Nucleus accumbens (tissue), 56 donors: ENCODE measurements at places on chromosomes 4 and X.

DNA sequence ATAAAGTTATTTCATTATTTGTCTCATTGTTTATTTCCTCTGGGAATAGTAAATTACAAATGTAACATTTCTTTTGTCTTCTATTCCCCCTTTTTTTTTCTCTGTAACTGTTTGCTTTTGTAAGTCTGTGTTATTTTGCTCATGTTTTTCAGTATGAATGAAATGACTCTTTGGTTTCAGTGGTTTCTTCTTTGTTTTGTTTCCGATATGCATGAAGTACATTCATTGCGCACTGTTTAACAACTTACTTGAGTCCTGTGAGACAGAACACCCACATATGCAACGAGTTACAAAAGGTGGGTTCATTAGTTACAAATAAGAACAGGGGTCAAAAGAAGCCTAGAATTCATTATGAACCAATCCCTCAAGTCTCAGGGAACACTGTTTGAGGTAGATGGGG, 175.0 kb upstream of the UGT8 start:
- DNase-seq: no peak

- no peak for DNase-seq
Measured at GRCh38 chrX:21394792-21395191, 20.6 kb downstream of the CNKSR2 start.

DNA sequence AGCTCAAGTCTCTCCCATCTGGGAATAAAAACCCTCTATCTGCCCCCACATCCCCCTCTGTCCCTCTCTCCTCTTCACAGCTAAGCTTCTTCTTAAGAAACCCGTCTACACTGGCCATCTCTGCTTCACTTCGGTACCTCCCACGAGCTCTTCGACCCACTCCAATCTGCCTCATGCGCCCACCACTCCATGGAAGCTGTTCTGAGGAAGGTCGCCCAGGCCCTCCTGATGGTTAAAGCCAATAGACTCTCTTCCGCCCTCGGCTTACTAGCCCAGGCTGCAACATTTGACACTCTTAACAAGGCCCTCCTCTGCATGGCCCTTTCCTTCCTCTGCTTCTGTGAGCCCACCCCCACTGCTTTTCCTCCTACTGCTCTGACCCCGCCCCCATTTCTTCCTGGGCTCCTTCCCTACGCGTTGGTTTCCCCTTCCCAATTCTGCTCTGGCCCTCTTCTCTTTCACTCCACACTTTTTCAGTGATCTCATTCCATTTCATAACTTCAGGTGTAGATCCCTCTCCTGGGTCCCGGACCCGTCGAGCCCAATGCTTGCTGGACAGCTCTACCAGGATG, 11.8 kb downstream of the IQSEC2 start:
- DNase-seq: no peak

GRCh38 chr4:5828005-5828391, 64.9 kb downstream of the CRMP1 start:
- DNase-seq: no peak

DNA sequence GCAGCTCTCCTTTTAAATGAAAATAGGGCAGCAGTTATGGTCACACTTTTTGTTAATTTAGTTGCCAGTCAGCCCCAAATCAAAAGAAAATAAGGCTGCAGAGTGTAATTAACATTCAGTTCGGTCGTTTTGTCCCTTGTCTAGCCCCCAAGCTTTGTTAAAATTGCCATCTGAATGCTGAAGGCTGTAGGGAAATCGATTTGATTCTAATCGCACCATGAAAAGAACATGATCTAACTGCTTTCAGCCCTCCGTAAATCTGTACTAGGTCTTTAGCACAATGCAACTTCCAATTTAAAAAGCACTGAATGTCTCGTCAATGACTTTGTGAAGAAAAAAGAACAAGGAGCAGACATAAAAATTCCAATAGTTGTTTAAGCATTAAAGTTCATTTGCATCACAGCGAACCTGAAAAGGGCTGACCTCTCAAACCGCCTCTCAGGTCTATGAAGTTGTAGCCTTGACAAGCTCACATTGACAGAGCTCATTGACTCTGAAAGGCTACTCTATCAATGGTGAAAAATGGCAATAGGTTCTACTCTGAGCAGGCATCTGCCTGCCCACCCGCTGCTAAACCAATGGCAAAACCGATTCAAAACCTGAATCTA, 48.9 kb downstream of the CHIC2 start:
- DNase-seq: no peak

DNA sequence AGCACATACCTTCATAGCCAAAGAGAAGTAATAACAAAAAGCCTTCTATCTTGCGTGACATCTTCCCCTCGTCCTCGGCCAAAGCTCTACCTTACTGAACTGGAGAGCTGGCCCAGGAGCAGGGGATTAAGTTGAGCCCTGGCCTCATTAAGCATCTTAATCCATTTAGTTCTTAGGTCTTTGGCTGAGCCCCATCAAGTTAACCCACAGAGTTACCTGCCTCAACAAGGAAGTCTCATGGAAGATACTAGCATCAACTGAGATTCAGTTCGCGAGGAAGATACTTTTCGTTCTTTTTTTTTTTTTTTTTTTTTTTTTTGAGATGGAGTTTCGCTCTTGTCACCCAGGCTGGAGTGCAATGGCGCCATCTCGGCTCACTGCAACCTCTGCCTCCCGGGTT, at the start of gene RS1:
Gene RS1 (minus strand): TSS at position 101 of the 400 bp plus-strand sequence. CDS start 40 bp downstream, at position 61.
- no peak for DNase-seq

GRCh38 chrX:20995829-20996228, 378.4 kb upstream of the CNKSR2 start:
- no peak for DNase-seq

GRCh38 chr4:151325111-151325948, at the start of gene SH3D19:
TSS of gene SH3D19 (minus strand) at chr4:151325605. CDS start at chr4:151325352, 253 bp downstream.
- peak; percentile 65 for DNase-seq

DNA sequence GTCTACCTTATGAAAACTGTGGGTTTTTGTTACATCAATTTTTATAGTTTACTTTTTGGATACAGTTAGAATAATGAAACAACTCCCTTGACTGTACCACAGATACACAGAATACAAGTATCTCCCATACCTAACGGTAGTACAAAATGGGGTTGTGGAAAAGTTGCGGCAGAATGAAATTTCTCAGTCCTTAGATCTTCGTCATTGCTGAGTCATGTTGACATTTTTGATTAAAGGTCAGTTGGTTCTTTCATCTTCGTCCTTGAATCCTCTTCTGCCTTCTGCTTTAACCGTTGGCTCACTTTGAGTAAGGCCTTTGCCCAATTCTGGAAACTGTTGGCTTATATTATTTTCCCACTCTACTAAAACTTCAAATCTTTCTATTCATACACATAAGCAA, 75.6 kb downstream of the TRIML1 start:
- DNase-seq: no peak

DNA sequence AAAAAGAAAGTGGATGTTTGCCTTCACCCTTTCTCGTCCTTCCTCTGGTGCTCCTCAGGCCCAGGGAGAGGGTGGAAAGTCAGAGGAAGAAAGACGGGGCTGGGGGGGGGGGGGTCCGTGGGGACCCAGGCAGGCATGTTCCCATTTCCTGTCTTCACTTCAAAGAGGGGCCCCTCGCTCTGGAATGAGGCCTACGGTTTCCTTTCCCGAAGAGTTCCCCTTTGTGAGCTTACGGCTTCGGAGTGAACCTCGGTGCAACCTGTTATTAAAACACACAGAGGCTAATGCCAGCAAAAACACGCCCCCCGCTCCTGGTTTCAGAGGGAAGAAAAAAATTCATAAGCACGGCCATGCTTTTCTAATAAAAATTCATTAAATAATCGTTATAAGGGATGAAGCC, 40.1 kb downstream of the SHOX start:
- no peak for DNase-seq

GRCh38 chr4:128528793-128529553, 241.4 kb upstream of the PGRMC2 start:
- DNase-seq: no peak
